ENCODE measurements at places on chromosomes 1 and 21.

- no peak for DNase-seq
Measured at GRCh38 chr1:56585985-56586384, 6.6 kb upstream of the PLPP3 start.

DNA sequence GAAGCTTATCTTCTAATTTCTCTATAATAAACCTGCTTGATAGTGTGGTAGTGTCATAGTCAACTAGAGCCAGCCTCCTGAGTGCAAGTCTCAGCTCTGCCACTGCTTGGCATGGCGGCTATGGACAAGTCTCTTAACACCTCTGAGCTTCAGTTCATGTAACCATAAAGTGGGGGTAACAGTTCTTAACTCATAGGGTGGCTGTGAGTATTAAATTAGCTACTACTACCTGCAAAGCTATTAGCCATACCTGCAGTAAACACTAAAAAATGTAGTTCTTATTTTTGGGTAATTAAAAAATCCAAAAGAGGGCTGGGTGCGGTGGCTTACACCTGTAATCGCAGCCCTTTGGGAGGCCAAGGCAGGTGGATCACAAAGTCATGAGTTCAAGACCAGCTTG lies 2.2 kb upstream of the CDC42 start:
- no peak for DNase-seq

GRCh38 chr1:202692959-202693555 lies 17.2 kb downstream of the SYT2 start:
- DNase-seq: no peak

DNA sequence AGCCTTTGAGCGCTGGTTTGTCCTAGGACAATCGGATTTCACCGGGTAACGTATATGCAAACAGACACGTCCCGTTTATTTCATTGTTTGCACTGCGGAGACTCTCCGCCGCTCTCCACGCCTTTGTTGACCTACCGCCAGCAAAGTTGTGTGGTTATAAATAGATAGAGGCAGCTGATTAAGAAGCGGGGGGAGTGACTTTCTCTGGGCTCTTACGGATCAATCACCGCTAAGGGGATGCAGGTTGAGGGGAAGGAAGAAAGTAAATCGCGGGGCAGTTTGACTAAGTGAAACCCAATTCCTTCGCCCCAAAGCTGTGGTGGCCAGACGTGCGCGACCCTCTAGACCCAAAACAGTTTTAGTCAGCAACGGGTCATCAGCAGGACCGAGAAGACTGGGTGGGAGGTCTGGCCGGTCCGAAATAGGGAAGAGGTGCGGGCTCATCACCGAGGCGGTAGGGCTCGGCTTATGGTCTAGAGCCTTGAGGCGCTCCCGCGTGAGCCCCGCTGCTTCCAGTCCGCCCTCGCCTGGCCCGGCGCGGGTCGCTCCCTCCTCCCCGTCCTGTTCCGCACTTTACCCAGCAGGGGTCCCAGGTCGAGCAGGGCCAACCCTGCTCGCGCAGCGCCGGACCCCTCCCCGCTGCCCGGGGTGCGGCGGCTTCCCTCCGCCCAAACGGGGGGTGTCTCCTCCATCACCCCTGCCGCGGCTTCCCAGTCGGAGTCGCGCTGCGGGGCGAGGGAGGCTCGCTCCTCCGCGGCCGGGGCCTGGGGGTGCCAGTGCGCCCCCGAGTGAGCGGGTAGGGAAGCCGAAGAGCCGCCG lies 120.8 kb upstream of the RRP15 start:
- no peak for DNase-seq

DNA sequence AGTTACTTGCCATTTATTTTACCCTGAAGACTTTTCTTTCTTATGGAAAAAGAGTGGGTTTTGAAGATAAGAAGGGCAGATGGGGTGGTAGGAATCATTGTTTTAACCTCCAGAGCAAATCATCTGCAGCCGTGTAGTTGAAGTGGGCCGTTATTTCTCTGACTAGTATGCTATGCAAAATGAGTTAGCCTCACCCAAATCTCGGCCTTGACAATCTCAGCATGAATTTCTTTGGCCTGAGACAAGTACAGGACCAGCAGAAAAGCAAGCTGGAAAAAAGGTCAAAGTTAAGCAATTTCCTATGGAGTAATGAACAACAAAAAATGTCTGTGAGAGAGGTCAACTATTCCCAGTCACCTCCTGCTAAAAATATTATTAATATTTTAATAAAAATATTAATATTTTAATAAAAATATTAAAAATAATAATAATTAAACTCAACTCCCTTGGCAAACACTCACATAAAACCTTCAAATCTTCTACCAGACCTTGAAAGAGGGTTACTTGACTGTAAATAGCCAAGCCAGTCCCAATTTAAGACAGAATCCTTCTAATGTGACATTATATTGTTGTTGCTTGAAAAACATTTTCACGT lies 6.8 kb upstream of the TEKT2 start:
- no peak for DNase-seq

GRCh38 chr1:157653494-157653873 lies 47.1 kb downstream of the FCRL3 start:
- no peak for DNase-seq

GRCh38 chr1:192343344-192343743 lies 26.6 kb downstream of the RGS21 start:
- no peak for DNase-seq

DNA sequence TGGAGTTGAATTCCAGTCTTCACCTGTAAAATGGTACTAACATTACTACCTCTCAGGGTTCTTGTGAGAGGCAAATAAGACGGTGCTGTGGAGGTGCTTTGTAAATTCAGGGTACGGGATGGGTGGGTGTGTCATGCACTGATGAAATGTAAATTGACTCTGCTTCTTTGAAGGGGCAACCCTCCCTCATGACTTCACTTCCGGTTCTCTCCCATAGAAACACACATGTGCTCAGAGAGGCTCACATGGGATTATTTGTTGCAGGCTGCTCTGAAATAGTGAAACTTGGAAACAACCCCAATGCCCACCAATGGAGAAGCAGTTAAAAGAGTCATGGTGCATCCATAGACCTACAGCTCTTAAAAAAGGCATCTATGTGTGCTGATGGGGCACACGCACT lies 44.9 kb upstream of the SCMH1 start:
- DNase-seq: no peak

DNA sequence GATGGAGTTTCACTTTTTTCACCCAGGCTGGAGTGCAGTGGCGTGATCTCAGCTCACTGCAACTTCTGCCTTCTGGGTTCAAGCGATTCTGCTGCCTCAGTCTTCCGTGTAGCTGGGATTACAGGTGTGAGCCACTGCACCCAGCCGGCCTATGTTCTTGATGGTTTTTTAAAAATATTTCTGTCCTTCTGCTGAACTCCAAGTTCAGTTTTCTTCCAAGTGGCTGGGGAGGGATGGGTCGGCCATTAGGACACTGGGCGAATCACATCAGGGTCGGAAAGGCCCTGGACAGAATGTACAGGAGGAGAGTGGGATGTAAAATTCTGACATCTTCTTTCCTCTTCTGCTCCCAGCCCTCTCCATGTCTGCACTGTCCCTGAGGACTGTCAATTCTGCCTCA lies 289.6 kb downstream of the PTPRU start:
- no peak for DNase-seq

Measured in GOT3 (cell line).